ENCODE measurements at places on chromosomes 1 and 21.

GRCh38 chr1:111227851-111228747, 586 bp downstream of the CHI3L2 start:
- ATAC-seq: no peak

GRCh38 chr1:80403471-80403893, 1397.0 kb upstream of the ADGRL4 start:
- ATAC-seq: no peak

- no peak for ATAC-seq
Measured at GRCh38 chr1:207389728-207390464, 64.2 kb upstream of the CR2 start.

DNA sequence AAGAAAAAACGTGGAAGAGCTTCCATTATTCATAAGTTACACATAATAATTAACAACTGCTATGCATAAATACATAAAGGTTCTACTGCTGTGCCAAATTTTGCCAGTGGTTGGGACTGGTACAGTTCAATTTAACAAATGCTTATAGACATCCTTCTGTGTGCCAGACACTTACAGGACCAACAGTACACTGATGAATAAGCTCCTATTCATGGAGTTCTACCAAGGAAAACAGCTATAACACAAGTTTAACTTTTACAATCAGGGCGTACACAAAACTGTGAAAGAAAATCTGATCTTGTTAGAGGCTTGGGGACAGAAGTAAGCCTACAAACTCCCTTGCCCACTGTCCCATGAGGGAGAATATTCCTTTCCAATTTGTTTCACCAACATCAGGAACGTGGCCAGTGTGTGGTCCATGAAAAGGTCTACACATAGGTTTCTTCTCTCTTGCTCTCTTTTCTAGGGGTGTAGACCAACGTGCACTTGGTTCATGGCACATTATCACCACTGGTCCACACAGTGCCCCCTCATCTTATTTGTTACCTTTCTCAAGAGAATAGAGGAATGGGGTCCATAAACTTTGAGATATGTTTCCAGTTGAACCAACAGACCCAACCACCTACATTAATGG, 10.1 kb downstream of the NRIP1 start:
- ATAC-seq: no peak

DNA sequence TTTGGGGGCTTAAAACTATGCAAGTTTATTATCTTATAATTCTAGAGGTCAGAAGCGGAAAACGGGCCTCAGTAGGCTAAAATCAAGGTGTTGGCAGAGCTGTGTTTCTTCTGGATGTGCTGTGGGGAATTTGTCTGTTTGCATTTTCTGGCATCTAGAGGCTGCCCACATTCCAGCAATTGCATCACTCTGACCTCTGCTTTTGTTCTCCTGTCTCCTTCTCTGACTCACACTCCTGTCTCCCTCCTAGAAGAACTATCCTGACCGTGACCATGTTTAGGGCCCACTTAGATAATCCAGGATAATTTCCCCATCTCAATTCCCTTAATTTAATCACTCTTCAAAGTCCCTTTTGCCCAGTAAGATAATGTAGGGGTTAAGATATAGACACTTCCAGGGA, 127.4 kb upstream of the DEPDC1 start:
- no peak for ATAC-seq

DNA sequence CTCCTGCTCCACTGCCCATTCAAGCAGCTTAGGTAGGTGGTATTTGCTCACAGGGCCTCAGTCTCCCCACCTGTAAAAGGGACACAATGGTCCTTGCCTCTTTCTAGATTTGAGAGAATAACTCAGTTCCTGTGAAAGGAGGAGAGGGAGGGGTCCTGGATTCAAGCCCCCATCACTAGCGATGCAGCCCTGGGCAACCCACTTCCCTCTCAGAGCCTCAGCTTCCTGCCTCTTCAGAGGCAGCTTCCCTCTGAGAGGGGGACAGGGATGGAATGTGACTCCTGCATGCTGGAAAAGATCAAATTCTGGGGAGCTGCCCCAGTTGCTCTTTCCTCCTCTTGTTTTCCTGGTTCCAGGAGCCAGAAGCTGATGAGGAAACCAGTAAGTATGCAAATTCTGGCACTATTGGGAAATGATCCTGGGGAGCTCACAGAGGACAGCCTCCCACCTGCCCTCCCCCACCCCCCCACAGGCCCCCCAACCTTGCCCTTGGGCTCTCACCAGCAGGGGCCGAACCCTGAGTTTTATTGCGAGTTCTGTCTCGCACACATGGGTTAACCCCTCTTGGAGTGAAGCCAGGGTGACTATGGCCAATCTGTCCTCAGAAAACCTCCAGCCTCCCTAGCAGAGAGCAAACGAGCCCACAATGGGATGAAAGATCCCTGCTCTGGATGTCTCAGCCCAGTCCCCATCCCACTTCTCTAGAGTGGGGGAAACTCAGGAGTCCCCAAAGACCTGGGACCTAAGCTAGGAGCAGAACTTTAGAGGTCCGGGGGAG, 11.7 kb downstream of the ZC3H12A start:
- peak; percentile 2 for ATAC-seq

DNA sequence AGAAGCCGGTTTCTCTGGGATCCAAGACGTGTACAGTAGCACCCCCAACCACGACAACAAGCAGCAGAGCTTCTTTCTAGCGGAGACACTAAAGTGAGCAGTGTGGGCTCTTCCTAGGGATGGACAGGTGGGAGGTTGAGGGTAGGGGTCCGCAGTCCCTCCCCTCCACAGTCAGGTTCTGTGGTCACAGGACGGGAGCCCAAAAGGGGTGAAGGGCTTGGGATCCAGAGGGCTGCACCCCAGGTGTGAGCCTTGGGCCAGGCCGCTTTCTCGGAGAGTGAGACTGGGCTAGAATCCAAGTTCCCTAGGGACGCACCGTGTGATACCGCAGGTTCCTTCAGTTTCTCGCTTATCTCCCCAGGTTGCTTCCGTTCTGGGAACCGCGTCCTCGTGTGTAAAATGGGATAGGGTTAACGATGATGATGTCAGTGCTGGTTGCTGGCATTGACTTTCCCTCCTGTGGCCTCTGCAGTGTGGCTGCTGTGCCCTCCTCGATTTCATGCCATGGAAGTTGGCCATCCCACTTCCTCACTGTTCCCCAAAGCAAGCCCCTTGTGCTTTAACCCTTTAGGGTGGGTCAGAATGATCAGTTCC, 17.3 kb upstream of the SELENON start:
- ATAC-seq: no peak

- no peak for ATAC-seq
Measured at GRCh38 chr21:25944672-25945213, 210.0 kb downstream of the GABPA start.

DNA sequence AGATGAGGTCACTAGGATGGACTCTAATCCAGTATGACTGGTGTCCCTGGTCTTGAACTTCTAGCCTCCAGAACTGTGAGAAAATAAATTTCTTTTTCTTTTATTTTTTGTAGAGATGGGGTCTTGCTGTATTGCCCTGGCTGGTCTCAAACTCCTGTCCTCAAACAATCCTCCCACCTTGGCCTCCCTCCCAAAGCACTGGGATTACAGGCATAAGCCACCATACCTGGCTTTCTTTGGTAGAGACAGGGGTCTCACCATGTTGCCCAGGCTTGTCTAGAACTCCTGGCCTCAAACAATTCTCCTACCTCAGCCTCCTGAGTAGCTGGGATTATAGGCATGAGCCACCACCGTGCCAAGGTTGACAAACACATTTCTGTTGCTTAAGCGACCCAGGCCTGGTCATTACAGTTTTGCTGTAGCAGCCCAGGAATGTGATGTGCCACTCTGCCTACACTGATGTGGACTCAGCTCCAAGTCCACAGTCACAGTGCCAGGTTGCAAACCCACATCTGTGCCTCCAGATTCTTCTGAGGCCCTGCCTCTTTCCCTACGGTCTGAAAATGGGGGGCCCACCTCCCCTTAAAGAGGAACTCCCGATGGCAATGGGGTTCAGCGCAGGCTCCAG, 15.9 kb downstream of the PYCR2 start:
- no peak for ATAC-seq

GRCh38 chr1:202230939-202231645, 37.5 kb downstream of the LGR6 start:
- no peak for ATAC-seq

GRCh38 chr1:161054232-161054631, 8.5 kb upstream of the USF1 start:
- ATAC-seq: no peak

- ATAC-seq: no peak
Measured at GRCh38 chr1:221691261-221691660, 50.6 kb downstream of the DUSP10 start.

GRCh38 chr1:202238914-202239313, 45.3 kb downstream of the LGR6 start:
- no peak for ATAC-seq

DNA sequence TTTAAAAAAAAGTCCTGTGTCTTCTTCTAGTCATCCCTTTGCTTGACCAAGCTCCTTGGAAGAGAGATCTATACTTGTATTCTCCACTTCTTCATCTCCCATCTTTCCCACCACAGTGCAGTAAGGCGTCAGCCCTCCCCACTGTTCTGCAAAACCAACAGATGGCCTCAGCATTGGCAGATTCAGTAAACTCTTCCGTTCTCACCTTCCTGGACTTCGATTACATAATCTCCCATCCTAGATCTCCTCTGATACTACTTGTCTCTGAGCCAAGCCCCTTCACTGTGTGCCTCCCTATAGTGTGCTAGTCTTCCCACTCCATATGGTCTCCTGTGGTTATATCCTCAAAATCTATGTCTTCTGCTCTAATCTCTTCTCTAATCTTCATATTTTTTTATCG, 1.6 kb upstream of the COLGALT2 start:
- no peak for ATAC-seq

DNA sequence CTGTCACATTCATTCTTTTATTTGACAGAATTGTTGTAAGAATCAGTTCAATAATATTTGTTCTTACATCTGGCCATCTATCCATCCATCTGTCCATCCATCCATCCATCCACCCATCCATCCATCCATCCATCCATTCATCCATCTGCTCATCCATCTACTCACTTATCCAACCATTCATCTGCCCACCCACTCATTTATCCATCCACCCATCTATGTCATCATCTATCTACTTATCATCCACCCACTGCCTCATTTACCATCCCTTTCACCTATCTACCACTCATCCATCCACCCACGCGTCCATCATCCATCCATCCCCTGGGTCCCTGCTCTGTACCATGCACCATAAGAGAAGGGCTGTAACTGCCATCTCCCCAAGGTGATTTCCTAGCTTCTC, 134.1 kb downstream of the FOXD2 start:
- ATAC-seq: no peak

GRCh38 chr1:9126511-9126910, 2.4 kb downstream of the GPR157 start:
- no peak for ATAC-seq

- ATAC-seq: no peak
Measured at GRCh38 chr1:229508823-229509337, 739 bp upstream of the NUP133 start.

DNA sequence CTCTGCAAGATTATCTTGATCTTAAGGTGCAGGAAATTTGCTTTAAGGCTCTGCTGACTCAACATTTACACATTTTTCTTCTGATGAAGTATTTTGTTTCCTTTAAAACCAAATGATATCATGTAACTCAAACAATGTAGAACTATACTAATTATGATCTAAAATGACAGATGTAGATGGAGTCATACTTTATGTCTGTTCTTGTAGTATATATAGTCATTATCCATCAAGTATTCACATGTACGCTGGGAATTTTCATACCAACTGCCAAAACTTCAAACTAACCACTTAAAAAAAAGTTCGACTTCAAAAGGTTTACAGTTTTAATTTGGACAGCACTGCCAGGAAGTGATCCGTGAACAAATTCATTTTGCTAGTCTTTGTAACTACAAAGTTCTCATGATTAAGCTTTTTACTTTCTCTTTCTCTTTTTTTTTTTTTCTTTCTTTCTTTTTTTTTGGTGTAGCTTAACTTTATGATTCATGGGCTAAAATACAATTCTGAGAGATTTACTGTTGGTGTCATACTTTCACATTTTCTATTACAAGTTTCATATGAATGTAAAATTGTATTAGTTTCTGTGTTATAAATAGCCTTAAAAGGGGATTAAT, 509.0 kb upstream of the CXADR start:
- ATAC-seq: no peak

GRCh38 chr1:230713915-230714764, at the start of gene AGT:
AGT (minus strand) TSS chr1:230714122; CDS start chr1:230710823, 3,299 bp downstream.
- no peak for ATAC-seq

DNA sequence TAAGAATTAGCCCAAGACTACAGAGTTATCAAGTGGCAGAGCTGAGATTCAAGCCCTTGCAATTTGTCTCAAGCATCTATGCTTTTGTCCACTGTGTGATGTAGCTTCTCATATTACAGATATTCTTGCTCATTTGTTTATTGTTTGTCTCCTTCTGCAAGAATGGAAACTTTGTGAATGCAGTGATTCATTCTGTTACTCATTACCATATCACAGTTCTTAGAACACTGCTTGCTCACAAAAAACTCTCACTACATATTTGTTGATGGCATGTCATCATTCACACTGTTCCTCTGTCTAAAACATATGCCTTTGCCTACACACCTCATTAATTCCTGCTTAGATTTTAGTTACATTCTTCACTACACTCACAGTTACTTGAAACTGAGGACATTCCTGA, 1198.9 kb downstream of the PLA2G4A start:
- ATAC-seq: no peak

GRCh38 chr1:228074954-228075730, 7.4 kb upstream of the ARF1 start:
- no peak for ATAC-seq

DNA sequence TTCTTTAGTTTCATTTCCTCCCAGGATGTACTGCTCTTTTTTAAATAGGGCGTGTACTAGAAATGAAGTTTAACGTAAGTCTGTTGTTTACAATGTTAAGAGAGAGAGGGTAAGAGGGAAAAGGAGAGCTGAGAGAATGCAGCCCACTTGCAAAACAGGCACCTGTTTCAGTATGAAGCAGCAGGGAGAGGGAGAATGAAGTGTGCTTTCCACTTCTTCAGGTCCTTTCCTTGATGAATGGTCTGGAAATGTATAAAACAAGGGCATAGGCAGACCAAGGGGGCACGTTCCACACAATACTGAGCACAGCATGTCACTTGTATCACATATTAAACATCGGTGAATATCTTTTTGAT, 2.0 kb downstream of the KCNA3 start:
- peak; percentile 85 for ATAC-seq
